ENCODE measurements at places on chromosomes 2 and 18.

GRCh38 chr18:48896326-48896874 is 54.4 kb downstream of the SMAD7 start:
- no peak for DNase-seq

DNA sequence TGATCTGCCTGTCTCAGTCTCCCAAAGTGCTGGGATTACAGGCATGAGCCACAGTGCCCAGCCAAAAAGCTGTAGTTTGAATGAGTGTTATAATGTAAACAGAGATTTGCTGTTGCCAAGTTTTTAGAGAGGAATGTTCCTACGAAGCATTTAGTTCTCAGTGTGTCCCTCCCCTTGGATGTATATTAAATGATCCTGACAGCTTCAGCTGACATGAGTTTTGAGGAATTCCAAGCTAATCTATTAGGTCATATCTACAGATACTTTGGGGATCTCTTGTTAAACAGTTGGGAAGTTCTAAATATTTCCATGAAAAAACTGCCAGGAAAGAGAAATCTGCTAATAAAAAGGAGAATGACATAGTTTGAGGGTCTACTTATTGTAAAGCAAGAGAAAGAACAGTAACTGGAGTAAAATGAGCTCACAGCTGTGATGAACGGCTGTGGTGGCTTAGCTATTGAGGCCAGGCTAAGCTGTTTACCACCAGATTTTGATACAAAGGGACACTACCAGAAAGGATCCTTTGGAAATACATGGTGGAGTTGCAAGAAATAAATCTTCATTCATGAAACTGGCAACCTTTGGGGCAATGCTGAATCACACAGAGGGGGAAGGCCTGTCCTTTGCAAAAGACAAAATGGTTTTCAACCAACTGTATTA is 2.6 kb upstream of the STON1 start:
- DNase-seq: no peak

DNA sequence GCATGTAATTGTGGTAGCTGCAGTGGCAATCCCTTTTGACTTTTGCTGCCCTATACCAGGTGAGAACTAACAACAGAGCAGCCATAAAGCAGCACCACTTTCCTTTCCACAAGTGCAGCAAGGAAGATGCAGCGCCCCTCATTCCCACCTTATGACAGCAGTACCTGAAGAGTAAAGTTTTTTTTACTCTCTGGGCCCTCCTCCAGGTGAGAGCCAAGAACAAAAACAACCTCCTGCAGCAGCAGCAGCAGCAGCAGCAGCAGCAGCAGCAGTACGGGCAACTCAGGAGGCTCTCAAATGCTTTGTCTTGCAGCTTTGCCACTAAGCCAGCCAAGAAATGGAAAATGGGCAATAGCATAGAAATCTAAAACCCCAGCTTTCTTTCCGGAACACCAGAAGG is 397.5 kb downstream of the FIGN start:
- DNase-seq: no peak

GRCh38 chr2:151766437-151767153 is 32.3 kb upstream of the NEB start:
- peak; percentile 42 for DNase-seq

DNA sequence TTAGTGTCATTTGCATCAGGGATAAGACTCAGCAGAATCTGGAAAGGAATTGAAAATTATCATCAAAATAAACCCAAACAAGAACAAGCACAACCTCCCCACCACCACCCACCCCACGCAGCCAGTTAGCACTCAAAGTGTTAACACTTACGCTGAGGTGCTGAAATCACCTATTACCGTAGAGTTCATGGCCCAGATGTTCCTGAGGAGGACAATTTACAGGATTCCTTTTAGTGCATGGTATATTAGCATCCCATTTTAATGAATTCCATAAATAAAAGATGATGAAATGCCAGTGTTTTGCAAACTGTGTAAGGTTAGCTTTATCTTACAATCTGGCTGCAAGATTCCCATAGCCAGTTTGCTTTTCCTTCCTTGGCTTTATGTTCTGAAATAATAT is 359.3 kb upstream of the SOX11 start:
- no peak for DNase-seq

DNA sequence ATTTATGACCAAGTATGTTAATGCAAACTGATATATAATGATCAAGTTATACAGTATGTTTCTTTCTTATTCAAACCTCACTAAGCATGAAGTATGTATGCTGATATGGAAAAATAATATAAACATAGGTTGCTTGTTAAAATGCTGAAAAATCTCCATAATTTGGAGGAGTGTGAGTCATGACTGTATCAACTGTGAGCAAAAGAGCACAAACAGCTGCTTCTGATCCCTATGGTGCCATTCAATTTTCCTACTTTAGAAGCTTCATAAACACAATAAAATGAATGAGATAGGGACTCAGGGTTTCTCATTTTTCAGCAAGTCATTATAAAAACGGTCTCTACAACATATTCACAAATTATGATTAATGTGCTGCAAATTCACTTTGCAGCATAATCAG is 129.9 kb upstream of the TFPI start:
- DNase-seq: no peak

DNA sequence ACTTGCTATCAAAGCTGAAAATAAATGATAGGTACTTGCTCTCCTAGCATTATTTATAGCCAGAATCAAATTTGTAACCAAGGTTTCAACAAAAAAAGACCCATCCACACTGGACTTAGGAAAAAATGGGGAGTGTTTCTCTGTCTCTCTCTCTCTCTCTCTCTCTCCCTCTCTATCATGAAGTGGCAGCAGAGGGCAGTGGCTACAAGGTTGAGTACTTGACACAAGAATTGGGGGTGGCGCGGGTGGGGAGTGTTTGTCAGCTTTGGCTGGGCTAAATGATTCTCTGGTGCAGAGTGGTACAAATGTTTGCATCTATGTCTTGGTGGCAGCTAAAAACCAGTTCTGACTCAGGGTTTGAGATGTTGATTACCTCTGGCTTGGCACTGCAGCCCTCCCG is 85.0 kb downstream of the RBM43 start:
- no peak for DNase-seq

- DNase-seq: no peak
These were observed 307.5 kb upstream of the REG3G start for GRCh38 chr2:78718024-78718423.

DNA sequence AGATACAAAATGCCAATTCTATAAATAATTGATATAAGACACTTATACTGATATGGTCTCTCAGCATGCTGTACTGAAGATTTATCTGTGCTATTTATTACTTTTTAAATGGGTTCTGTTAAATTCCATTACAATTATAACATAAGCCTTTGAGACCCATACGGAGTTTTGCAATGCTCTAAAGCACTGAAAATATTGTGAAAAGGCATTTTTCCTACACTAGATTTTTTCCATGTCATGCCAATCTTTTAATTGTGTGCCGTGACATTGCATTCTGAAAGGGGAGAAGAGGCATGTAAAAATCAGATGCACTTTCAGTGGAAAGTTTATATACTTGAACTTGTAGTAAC is 46.5 kb downstream of the EFEMP1 start:
- no peak for DNase-seq

GRCh38 chr2:190477661-190478454 is 56.7 kb downstream of the NEMP2 start:
- no peak for DNase-seq

DNA sequence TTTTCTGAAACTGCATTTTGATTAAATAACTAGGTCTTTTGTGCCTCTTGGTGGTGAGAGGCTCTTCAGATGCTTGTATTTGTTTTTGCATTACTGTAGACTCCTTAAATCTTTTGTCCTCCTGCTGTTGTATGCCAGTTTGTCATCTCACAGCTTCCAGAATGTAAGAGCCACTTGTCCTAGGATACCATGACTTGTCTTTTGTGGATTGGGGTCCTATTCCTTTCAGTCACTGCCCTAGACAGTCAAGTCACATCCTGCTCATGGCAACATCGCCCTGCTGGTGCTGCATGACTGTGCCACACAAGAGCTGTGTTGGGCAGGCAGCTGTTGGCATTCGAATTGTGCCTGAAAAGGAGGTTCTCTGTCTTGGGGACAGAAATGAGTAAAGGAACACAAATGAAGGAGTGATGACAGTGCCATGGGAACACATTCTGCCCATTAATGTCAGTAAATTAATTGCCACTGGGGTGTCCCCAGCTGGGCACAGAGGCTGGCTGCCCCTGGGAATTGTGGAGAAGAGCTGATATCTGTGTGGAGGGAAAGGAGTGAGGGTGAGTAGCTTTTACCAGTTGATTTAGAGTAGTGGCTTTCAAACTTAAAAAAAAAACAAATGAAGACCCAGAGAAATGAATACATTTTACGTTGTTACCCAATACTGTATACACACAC is 140.3 kb downstream of the ARL6IP6 start:
- no peak for DNase-seq

GRCh38 chr18:74806700-74807416 is 209.2 kb downstream of the ZNF407 start:
- DNase-seq: no peak

DNA sequence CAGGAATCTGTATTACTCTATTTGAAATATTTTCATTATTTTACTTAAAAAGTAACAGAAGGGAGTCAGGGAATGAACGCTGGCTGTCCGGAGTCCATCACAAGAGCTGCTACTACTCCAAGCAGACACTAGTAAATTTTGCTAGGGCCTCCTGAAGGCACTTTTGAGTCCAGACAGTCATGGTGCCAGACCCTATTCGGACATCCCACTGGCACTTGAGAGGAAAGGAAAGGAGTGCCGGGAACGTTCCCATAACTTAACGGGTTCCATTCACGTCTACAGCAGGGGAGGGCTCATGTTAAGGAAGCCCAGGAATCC is 563 bp upstream of the GMCL1 start:
- no peak for DNase-seq

- DNase-seq: peak; percentile 20
These were observed 699 bp upstream of the RAPGEF4 start for GRCh38 chr2:172734711-172735581.

GRCh38 chr2:236774171-236774570 is 204.5 kb downstream of the ACKR3 start:
- no peak for DNase-seq

GRCh38 chr2:29802986-29803385 is 118.4 kb downstream of the ALK start:
- no peak for DNase-seq

- DNase-seq: no peak
These were observed 28.9 kb upstream of the FOSL2 start for GRCh38 chr2:28363686-28364280.

DNA sequence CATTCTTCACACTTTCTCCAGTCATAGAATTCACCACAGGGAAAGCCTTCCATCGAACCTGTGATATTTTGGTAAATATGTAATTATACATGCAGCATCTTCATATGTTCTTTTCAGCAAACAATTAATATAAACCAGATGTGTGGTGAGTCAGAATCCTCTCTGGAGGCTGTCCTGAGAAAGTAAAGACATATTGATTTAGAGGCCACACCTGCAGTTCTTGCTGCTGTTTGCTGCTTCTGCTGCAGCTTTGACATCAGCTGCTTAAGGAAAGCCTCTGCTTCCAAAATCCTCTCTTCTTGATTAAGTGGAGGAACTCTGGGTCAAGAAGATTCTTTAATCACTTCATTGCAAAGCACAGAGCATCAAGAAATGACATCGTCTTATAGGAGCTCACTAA is 568.8 kb upstream of the ZEB2 start:
- DNase-seq: no peak

DNA sequence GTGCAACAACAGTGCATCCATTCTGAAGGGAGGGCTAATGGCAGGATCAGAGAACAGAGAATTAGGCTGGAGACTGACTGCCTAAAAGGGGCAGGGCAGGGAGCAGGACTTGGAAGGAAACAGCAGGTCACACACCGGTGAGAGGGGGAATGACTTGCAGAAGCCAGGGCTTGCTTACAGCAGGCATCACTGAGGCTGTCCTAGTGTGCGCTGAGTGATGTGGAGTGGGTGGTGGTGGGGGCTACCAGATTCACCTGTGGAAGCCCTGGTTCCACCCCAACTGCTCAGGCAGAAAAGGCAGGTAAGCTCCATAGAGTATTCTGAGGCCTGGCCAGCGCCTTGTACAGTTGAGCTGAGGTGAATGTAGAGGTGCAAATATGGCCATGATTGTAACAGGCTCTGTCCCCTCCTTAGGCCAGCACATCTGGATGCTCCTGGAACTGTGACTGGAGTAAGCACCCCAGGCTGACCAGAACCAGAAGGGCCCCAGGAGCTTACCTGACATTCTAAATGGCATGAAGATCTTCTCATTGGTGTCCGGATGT is 49.4 kb downstream of the SFXN5 start:
- DNase-seq: no peak

DNA sequence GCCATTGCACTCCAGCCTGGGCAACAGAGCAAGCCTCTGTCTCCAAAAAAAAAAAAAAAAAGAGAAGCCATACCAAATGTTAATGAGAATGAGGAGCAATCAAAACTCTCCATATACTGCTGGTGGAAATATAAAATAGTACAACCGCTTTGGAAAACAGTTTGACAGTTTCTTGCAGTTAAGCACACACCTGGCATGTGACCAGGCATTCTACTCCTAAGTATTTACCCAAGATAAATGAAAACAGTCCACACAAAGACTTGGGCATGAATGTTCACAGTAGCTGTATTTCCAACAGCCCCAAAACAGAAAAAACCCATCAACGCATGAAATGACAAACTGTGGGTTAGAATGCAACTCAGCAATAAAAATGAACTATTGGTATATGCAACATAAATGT is 76.0 kb upstream of the ST8SIA5 start:
- no peak for DNase-seq

- DNase-seq: no peak
These were observed 22.2 kb downstream of the IL1R2 start for GRCh38 chr2:102014041-102014345.

DNA sequence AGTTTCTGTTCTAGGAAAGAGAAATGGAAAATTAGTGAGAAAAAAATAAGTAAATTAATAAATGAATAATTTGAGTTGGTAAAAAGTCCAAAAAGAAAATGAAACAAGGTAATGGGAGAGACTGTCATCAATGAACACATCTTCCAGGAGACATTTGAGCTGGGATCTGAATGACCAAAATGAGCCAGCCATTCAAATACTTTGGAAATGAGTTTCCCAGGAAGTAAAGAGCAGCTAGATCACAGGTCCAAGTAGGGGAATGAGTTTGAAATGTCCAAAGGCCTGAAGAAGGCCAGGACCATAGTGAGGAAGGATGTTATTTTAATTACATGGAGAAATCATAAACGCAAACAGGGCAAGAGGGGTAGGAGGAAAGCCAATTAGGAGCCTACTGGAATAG is 6.6 kb upstream of the DNAH7 start:
- no peak for DNase-seq
